ENCODE measurements at places on chromosomes 6 and 20.

DNA sequence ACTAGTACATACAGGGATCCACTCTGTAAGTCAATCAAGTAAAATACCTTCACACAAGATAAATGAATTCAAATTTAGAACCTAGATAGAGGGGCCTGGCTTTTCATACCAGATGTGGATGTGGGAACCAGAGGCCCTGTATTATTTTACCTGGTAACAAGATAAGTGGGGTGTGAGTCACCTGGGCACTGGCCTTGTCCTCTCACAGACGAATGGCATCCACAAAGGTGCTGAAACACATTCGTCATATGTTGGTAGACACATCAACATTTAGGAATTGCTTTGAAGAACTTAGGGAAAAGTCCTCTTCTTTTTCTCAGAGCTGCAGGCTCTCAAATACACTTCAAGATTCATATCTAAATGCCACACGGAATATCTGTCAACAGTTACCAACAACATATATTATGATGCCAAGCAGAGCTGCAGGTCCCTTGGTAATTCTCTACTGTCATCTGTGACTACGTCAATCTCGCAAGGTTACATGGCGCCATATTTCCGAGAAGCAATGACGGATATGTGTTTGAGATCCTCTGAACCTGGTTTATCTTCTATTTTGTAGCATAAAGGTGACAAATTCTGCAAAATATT is 618.6 kb downstream of the EPM2A start:
- H3K36me3 ChIP-seq: no peaks in the 10 kb centered on the region
- H3K27ac ChIP-seq: no peak overlapping the region
- no peak for DNase-seq
- no peak overlapping the region for H3K4me3 ChIP-seq
- H3K4me1 ChIP-seq: no peaks in the 10 kb centered on the region

DNA sequence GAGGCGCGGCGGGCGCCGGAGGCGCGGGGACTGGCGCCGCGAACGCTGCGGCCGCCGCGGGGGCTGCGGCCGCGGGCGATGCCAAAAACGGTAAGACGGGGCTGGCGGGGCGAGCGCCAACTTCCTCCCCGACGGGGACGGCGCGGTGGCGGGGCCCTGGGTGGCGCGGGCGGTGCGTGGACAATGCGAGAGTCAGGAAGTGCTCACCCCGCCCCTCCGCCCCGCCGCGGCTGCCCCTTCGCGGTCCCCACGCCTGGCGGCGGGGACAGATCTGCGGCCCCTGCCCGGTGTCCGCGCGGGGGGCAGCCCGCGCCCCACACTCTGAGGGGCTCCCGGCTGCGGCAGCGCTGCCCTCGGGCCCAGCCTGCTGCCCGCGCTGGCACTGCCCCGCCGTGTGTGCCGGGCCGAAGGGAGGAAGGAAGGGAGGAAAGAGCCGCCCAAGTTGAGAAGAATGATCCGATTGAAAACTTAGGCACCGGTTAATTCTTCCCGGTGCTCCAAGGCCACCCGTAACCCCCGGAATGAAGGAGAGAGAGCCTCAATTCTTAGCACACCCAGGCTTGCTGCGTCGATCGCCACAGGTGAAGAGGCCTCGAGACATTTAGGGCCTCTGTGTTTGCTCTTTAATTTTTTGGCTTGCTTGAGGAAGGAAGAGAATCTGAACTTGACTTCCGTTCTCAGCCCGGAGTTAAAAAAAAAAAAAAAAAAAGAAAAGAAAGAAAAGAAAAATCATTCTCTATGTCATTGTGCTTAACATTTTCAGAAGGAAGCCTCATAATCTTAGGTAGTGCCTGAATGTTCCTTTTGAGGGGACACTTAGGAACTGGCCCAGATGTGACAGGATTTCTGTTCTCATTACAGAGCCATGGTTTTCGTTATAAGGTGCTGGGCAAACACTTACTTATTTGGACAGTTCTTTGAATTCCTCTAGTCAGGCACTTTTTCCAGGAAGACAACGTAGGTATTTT is 982 bp downstream of the HECA start:
- H3K27ac ChIP-seq: no peak overlapping the region
- H3K4me1 ChIP-seq: no peaks in the 10 kb centered on the region
- H3K27me3 ChIP-seq: no peaks in the 10 kb centered on the region
- peak overlapping the region; percentile 79 for H3K4me3 ChIP-seq
- H3K36me3 ChIP-seq: no peaks in the 10 kb centered on the region

- DNase-seq: no peak
- H3K4me1 ChIP-seq: no peaks in the 10 kb centered on the region
- no peak overlapping the region for H3K4me3 ChIP-seq
- no peak overlapping the region for H3K27ac ChIP-seq
- H3K27me3 ChIP-seq: no peaks in the 10 kb centered on the region
Observed at GRCh38 chr20:48722002-48722731, 105.6 kb downstream of the PREX1 start.

- no peaks in the 10 kb centered on the region for H3K4me1 ChIP-seq
- no peaks in the 10 kb centered on the region for H3K27me3 ChIP-seq
- H3K27ac ChIP-seq: no peak overlapping the region
- no peak overlapping the region for H3K4me3 ChIP-seq
- no peaks in the 10 kb centered on the region for H3K36me3 ChIP-seq
Observed at GRCh38 chr6:12481292-12481691, 191.1 kb downstream of the EDN1 start.

DNA sequence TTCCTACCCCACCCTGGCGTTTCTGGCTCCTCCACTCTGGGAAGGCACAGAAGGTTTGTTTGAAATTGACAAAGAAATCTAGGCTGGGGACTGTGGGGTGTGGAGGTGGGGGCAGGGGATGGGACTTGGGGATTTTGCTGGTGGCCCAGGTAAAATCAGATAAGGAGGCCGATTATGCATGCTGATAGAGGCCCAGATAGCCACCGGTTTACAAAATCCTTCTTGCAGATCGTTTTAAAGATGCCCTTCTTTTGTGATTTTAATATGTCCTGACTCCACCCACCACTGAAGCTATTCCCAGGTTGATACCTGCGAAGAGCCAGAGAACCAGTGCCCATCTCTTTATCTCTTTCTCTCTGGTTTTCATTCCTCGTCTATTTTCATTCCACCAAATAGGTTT is 104.9 kb downstream of the TFAP2C start:
- no peaks in the 10 kb centered on the region for H3K36me3 ChIP-seq
- peak; percentile 75 for DNase-seq
- H3K4me1 ChIP-seq: peaks cover 12% of the 10 kb centered on the region

GRCh38 chr6:157713451-157714152 is 109.4 kb upstream of the SNX9 start:
- H3K36me3 ChIP-seq: no peaks in the 10 kb centered on the region
- no peak for DNase-seq
- no peak overlapping the region for H3K4me3 ChIP-seq

DNA sequence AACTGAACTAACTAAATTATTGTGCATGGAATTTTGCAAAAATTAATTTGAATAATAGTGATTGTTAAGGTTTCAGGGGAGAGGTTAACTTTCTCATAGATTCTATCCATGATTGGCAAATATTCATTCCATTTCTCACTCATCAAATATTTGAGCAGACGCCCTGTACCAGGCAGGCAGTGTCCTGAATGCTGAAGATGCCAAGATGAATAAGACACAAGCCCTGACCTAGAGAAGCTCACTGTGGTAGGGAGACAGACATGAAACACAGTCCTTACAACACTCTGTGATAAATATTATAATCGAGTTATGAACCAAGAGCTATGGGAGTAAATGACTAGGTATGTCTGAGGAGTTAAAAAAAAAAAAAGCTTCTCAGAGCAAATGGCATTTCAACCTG is 18.4 kb upstream of the ID4 start:
- no peak for DNase-seq
- no peaks in the 10 kb centered on the region for H3K4me1 ChIP-seq
- H3K4me3 ChIP-seq: no peak overlapping the region
- no peak overlapping the region for H3K27ac ChIP-seq

- no peaks in the 10 kb centered on the region for H3K27me3 ChIP-seq
- H3K36me3 ChIP-seq: no peaks in the 10 kb centered on the region
- no peak overlapping the region for H3K27ac ChIP-seq
Observed at GRCh38 chr6:168394606-168395005, 46.4 kb upstream of the SMOC2 start.

DNA sequence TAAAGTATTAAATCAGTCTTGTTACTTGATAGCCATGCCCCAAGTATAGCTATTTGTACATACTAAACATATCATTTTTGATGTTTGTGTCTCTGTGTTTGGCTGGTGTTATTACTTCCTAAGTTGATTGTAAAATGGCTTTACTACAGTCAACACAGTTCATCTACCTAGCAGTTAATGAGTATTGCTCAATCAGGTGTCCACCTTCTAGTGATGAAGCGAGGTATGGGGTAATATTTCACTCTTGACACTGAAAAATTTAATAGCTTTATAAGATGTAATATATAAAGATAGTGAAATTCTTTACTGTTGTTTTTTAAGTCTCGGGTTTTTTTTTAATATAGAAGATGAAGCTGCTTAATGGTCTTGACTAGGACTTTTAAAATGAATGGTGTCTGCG is 18.9 kb downstream of the TMEM14A start:
- no peaks in the 10 kb centered on the region for H3K4me1 ChIP-seq
- DNase-seq: no peak
- H3K4me3 ChIP-seq: no peak overlapping the region
- no peaks in the 10 kb centered on the region for H3K27me3 ChIP-seq

DNA sequence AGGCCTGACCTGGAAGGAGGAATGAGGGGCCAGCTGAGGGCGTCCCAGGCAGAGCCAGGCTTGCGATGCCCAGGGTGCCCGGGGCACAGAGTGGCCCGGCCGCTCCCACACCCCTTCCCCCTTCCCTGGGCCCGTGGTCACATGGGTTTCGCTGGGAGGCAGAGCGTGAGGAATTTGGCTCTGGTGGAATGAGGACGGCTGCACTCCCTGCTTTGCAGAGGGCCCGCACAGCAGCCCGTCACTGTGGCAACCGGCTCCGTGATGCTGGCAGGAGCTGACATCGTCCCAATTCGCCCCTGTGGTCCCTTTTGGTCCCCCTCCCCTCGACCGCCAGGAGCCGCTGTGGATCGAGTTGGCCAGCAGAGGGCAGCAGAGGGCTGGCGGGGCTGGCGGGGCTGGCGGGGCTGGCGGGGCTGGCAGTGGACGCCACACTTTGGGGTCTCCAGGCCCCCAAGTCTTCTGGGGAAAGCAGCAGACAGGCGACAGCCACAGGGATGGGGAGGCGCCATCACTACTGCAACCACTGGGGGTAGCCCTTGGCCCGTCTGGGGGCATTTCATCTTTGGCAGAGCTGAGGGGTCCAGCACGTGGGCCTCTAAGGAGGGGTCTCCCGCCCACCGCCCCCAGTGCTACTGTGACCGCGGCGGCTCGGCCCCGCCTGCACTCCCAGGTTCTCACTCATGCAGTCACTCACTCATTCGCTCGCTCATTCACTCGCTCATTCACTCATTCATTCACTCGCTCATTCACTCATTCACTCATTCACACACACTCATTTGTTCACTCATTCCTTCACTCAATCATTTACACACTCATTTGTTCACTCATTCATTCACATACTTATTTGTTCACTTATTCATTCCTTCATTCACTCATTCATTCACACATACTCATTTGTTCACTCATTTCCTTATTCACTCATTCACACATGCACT is 49.7 kb upstream of the BHLHE23 start:
- H3K27ac ChIP-seq: no peak overlapping the region
- H3K36me3 ChIP-seq: no peaks in the 10 kb centered on the region
- peak; percentile 80 for DNase-seq
- H3K27me3 ChIP-seq: no peaks in the 10 kb centered on the region

Data from mesendoderm (in vitro differentiated cells).